Ecto neural progenitor cell (in vitro differentiated cells): ENCODE measurements at places on chromosomes 11 and 22.

- DNase-seq = no peak
Observed at GRCh38 chr11:26053966-26054365, 278.0 kb upstream of the ANO3 start.

- DNase-seq = peak; percentile 84
Observed at GRCh38 chr11:13114566-13115379, 105.7 kb downstream of the RASSF10 start.

- DNase-seq = no peak
Observed at GRCh38 chr22:28980326-28980725, 81.3 kb downstream of the C22orf31 start.

DNA sequence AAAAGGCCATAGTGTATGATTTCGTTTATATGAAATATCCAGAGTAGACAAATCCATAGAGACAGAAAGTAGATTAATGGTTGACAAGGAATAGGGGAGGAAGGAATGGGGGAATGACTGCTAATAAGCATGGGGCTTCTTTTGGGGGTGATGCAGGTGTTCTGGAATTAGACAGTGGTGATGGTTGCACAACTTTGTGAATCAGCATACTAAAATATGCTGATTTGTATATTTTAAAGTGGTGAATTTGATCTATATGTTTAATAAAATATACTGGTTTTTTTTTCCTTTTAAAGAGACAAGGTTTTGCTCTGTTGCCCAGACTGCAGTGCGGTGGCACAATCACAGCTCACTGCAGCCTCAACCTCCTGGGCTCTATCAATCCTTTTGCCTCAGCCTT lies 6.5 kb upstream of the HORMAD2 start:
- no peak for DNase-seq

GRCh38 chr11:17229481-17230152 lies 21.8 kb upstream of the PIK3C2A start:
- no peak for DNase-seq

- DNase-seq = no peak
Observed at GRCh38 chr11:126581871-126582648, 226.6 kb downstream of the ST3GAL4 start.

- no peak for DNase-seq
Observed at GRCh38 chr11:5684036-5684645, 733 bp downstream of the TRIM5 start.

DNA sequence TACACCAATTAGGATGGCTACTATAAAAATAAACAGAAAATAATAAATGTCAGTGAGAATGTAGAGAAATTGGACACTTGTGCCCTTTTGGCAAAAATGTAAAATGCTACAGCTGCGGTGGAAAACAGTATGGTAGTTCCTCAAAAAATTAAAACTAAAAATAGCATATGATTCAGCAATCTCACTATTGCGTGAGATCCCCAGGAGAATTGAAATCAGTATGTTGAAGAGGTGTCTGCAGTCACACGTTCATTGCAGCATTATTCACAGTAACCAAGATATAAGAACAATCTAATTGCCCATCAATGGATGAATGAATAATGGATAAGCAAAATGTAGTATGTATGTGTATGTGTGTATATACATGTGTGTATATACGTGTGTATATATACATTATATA lies 6.8 kb downstream of the OR52N2 start:
- DNase-seq = no peak

GRCh38 chr11:44781655-44782054 lies 54.9 kb downstream of the TSPAN18 start:
- DNase-seq = no peak

GRCh38 chr11:34633990-34634693 lies 13.2 kb downstream of the EHF start:
- no peak for DNase-seq

DNA sequence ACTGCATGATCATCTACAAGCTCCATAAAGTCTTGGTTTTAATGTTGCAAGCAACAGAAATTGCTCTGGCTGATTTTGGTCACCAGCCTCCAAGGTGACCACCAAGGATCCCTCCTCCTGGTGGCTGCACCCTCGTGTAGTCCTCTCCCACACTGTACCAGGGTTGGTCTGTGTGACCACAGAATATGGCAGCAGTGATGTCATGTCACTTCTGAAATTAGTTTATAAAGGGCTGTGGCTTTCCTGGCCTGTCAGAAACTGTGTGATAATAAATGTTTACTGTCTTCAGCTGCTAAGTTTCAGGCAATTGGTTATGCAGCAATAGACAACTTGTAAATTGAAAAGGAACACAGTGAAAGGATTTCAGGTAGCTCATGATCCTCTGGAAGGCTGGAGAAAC lies 5.3 kb upstream of the PRDM11 start:
- no peak for DNase-seq
